ENCODE measurements at places on chromosomes 12 and 14. TPM values are rescaled to one million over a fixed set of nuclear protein-coding genes. Genes with fewer than 3 reads are reported as not detected.

LRTM2 gene
- not detected for total RNA-seq

MMP19 gene
- 0.53 TPM for total RNA-seq

ESR2 gene
- total RNA-seq = under 0.01 TPM

MYF5 gene
- not detected for total RNA-seq

CD4 gene
- not detected for total RNA-seq

SYCP3 gene
- total RNA-seq = under 0.01 TPM

INHBE gene
- 1.3 TPM for total RNA-seq

IQSEC3 gene
- not detected for total RNA-seq

GLIPR1L2 gene
- total RNA-seq = 0.26 TPM

SLCO1B1 gene
- total RNA-seq = not detected

STXBP6 gene
- total RNA-seq = not detected
